ENCODE measurements at places on chromosomes 4 and X. TPM values are rescaled to one million over a fixed set of nuclear protein-coding genes. Genes with fewer than 3 reads are reported as not detected.

The TRPC3 gene
- total RNA-seq, result 0.24 TPM

The PHEX gene
- 0.45 TPM for total RNA-seq

- H3K4me3 ChIP-seq, result no peak overlapping the region
- no peak overlapping the region for H3K27ac ChIP-seq
- H3K4me1 ChIP-seq, result peaks cover 10% of the 10 kb centered on the region
- H3K27me3 ChIP-seq, result peaks cover 39% of the 10 kb centered on the region
- peaks cover 11% of the 10 kb centered on the region for H3K36me3 ChIP-seq
- no peak for DNase-seq
These were observed 3.9 kb downstream of the PRSS12 start for GRCh38 chr4:118348886-118349285.

GRCh38 chrX:136812286-136812685 lies 31.6 kb upstream of the ARHGEF6 start:
- DNase-seq, result no peak
- peaks cover 12% of the 10 kb centered on the region for H3K4me1 ChIP-seq
- no peaks in the 10 kb centered on the region for H3K27me3 ChIP-seq
- H3K4me3 ChIP-seq, result no peak overlapping the region

- DNase-seq, result no peak
- H3K27me3 ChIP-seq, result no peaks in the 10 kb centered on the region
- H3K36me3 ChIP-seq, result no peaks in the 10 kb centered on the region
- H3K27ac ChIP-seq, result no peak overlapping the region
These were observed 533.5 kb downstream of the CCSER1 start for GRCh38 chr4:90660672-90661071.

- H3K27me3 ChIP-seq, result no peaks in the 10 kb centered on the region
- H3K4me3 ChIP-seq, result no peak overlapping the region
- no peaks in the 10 kb centered on the region for H3K4me1 ChIP-seq
- H3K36me3 ChIP-seq, result no peaks in the 10 kb centered on the region
These were observed 42.0 kb upstream of the GK2 start for GRCh38 chr4:79450053-79450452.

- no peak for DNase-seq
- H3K27ac ChIP-seq, result no peak overlapping the region
- no peaks in the 10 kb centered on the region for H3K36me3 ChIP-seq
- H3K4me1 ChIP-seq, result no peaks in the 10 kb centered on the region
- no peaks in the 10 kb centered on the region for H3K27me3 ChIP-seq
These were observed 245.4 kb downstream of the NAF1 start for GRCh38 chr4:162921178-162921785.

GRCh38 chrX:3806630-3807029 lies 93.2 kb upstream of the PRKX start:
- no peak overlapping the region for H3K4me3 ChIP-seq
- peaks cover 29% of the 10 kb centered on the region for H3K27me3 ChIP-seq
- H3K36me3 ChIP-seq, result no peaks in the 10 kb centered on the region
- DNase-seq, result no peak
- peaks cover 4% of the 10 kb centered on the region for H3K4me1 ChIP-seq
- no peak overlapping the region for H3K27ac ChIP-seq

- no peaks in the 10 kb centered on the region for H3K4me1 ChIP-seq
- no peak overlapping the region for H3K27ac ChIP-seq
- no peaks in the 10 kb centered on the region for H3K36me3 ChIP-seq
- no peak for DNase-seq
These were observed 75.9 kb downstream of the LIMCH1 start for GRCh38 chr4:41613821-41614220.

DNA sequence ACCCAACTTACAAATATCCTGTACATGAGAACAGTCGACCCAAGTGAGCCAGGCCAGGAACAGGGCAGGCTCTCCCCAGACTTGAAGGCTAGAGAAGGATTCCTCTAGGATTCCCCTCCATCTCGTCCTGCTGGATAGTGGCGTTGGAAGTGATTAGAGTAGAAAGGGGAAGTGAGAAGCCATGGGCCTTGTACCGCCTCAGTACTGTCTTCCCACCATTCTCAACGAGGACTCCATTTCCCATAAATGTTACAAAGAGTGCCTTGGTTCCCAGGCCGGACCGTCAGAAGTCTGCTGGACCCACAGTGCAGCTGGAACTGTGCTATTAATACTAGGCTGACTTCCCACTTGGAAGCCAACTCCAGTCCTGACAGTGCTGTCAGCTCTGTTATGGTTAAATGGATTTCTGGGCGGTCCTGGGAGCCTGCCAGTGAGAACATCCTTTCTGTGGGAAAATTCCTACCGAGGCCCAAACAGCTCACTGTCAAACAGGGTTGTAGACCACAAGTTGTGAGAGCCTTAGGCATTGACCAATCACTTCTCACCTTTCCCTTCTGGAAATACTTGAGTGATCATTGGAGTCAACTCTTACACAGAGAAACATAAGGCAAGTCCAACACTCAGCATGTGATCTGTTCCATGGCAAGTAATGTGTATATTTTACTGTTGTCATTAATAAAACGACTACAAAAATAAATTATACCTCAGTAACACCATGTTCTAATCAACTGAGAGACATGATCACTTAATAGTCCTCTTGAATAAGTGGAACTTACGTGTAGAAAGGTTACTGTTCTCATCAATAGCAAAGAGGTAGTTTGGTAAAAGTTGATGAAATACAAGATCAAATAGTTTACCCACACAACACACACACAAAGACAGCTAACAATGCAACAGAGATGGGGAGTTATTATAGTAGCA lies 58.4 kb downstream of the AMELX start:
- no peaks in the 10 kb centered on the region for H3K36me3 ChIP-seq
- H3K27me3 ChIP-seq, result no peaks in the 10 kb centered on the region
- no peak for DNase-seq

All from natural killer cell treated with Interleukin-12 subunit alpha and Interleukin-12 subunit beta and Interleukin-15 and Interleukin-18, amount 100 ng/mL, for 72 hours (primary cell).